ENCODE measurements at places on chromosomes 2 and 18. TPM values are rescaled to one million over a fixed set of nuclear protein-coding genes. Genes with fewer than 3 reads are reported as not detected.

The SPDYA gene
- 0.14 TPM for total RNA-seq

The KRTCAP3 gene
- total RNA-seq, result 1.1 TPM

The GALNT13 gene
- 10.0 TPM for total RNA-seq

The EPHA4 gene
- total RNA-seq, result 0.53 TPM

The TUBA4A gene
- 385 TPM for total RNA-seq

The ANKRD62 gene
- total RNA-seq, result not detected

The TRABD2A gene
- 10.1 TPM for total RNA-seq

The COL5A2 gene
- 73.8 TPM for total RNA-seq

The GPR39 gene
- total RNA-seq, result 9.9 TPM

The FAM110C gene
- 0.06 TPM for total RNA-seq

The NPPC gene
- total RNA-seq, result 0.40 TPM

The CELF4 gene
- total RNA-seq, result not detected

The DYNAP gene
- total RNA-seq, result not detected

The RIT2 gene
- total RNA-seq, result not detected

The CFAP65 gene
- total RNA-seq, result 0.32 TPM

The RAB6D gene
- total RNA-seq, result not detected

The KLHL14 gene
- not detected for total RNA-seq

The PNO1 gene
- total RNA-seq, result 59.3 TPM

The AQP12A gene
- total RNA-seq, result not detected

The MEP1B gene
- 0.06 TPM for total RNA-seq

The SCYGR4 gene
- total RNA-seq, result not detected

The VAMP8 gene
- total RNA-seq, result 15.8 TPM

The C2orf66 gene
- total RNA-seq, result 0.19 TPM

The MATN3 gene
- total RNA-seq, result 13.7 TPM

The VSNL1 gene
- total RNA-seq, result not detected

The GCG gene
- not detected for total RNA-seq

The STON1 gene
- 0.50 TPM for total RNA-seq

The ABCG5 gene
- not detected for total RNA-seq
